Jurkat, Clone E6-1 (cell line): ENCODE measurements at places on chromosomes 6 and 20.

- DNase-seq = no peak
Measured at GRCh38 chr6:9398071-9398766, 962.9 kb upstream of the SLC35B3 start.

DNA sequence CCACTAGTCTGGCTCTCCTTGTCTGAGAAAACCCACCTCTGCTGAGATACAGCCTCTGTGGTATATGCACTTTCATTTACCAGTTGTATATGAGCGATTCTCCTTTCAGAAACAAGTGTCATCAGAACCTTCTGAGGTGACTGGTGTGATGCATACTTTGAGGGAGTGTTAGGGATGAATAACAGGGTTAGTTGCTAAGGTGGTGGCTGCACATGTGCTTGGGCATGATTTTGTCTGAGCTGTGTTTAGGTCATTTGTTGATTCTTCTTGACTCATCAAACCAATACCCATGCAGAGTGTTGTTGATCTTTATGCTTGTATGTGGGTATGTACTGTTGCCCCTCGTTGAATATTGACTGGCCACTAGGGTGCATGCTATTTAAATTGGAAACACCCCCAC lies 25.7 kb downstream of the DTD1 start:
- no peak for DNase-seq

DNA sequence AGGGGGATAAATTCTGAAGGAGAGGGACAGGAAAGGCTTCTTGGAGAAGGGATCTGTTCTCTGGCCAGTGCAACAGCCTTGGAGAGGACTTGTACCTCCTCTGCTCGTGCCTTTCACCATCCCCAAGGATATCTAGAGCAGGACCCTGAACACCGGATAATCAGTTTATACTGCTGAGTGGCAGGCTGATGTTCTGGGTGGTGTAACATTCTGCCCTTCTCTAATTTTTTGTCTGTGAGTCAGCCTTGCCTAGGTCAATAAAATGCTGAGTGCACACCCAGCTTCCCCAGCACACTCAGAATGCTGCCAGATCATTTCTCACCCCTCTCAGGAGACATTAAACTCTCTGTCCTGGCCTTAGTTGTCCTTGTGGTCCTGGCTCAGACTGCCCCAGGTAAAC lies at the start of gene DEFB115:
DEFB115 (plus strand) TSS at position 301 of the 400 bp plus-strand sequence; CDS start at position 301, 0 bp downstream.
- DNase-seq = no peak

DNA sequence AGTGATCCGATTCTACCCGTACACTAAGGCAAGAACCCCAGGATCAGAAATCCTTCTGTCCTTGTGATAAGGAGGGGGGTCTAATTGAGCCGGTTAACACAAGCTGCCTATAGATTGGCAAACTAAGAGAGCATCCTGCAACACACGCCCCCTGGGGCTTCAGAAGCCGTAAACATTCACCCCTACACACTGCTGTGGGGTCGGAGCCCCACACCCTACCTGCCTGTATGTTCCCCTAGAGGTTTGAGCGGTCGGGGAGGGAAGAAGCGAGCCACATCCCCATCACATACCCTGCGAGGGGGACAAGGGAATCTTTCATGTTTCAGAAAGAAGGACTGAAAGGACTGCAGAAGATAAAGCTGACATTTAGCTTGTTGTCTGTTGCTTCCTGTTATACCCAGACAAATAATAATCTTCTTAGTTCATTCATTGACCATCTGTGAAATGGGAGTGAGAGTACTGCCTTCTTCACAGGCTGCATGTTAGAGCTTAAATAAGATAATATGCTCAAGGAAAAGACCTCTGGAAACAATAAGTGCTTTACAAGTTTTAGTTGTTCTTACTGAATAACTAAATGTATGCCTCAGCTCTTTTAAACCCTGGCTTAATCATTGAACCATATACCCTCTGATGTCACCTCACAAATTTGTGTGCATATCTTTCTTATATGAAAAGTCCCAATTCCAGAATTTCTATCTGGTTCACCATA lies 74.2 kb upstream of the RNF217 start:
- no peak for DNase-seq

GRCh38 chr6:92072387-92072786 lies 1347.0 kb downstream of the EPHA7 start:
- no peak for DNase-seq

- DNase-seq = no peak
Measured at GRCh38 chr20:62618611-62619529, 23.4 kb upstream of the SLCO4A1 start.

DNA sequence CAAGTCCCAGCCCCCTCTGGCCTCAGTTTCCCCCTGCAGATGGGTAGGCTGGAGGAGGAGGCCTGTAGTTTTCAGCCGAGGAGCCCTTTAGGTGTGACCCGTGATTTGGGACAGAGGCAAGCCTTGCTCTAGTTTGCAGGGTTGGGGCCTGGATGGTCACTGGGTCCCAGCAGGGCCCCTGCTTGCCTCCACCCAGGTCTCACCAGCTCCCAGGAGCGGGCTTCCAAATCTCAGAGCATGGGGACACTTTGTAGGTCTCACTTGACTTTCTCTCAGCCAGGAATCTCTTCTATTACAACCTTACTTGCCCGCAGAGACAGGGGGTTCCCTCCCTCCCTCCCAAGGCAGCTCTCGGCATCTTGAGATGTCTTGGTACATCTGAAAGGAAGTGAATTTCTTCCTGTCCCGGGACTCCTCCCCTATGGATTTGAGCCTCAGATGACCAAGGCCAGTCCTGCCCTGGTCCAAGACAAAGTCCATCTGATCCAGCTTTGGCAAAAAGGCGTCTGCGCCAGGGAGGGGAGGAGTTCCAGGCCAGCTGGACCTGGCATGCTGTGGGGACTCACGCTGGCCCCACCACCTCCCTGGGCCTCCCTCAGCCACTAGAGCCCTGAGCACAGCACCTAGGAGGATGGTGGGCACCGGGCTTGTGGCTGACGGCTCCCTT lies 47.4 kb downstream of the SRC start:
- no peak for DNase-seq

DNA sequence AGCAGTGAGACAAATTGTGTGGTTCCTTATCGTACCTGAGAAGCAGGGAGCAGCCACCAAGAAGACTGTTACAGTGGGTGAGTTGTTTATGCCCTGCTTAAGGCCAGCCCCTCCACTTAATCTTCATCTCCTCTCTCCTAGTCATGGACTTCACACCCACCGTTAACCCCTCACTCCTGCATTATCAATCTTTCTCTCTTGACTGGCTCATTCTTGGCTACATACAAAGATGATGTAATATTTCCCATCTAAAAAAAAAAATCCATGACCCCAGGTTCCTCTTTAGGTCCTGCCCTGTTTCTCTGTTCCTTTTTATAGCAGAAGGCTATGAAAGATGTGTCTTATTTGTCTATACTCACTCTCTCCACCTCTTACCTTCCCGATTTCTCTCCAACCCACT lies 72.4 kb downstream of the SHLD1 start:
- DNase-seq = no peak

DNA sequence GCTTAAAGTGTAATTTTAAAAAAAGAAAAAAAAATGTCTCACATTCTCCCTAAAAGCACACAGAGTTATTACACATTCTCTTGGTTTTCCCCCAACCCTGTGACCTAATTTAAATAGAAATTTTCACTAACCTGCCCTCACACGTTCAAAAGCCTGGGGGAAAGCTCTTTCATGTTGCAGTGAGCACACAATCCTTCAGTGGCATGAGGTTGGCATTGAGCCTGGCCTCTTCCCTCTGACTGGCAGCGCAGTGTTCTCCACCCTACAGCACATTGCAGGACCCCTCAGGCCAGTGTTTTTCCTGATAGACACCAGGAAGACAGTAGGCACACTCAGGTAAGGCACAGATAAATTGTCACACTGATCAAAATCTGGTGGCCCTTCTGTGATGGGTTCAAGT lies 34.1 kb downstream of the TNFRSF21 start:
- DNase-seq = no peak

DNA sequence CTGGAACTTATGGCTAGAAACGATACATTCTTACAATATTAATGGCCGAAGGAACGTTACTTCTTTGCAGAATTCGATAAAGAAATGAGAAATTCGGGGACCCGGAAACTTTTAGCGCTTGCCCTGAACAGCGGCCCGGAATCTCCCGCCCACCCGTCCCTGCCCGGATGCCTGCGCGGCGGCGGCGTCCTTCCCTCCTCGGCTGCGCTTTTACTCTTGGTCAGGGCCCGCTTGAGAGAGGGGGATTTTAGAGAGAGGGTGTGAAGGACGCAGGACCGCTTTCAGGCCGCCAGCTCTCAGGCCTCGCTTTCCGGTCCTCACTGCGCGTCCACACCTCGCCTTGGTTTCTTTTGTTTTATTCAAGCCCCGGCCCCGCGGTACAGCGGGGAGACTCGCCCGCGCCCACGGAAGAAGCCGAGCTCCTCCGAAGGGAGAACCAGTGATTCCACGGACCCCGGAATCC lies 243.7 kb downstream of the ARID1B start:
- DNase-seq = peak; percentile 28

DNA sequence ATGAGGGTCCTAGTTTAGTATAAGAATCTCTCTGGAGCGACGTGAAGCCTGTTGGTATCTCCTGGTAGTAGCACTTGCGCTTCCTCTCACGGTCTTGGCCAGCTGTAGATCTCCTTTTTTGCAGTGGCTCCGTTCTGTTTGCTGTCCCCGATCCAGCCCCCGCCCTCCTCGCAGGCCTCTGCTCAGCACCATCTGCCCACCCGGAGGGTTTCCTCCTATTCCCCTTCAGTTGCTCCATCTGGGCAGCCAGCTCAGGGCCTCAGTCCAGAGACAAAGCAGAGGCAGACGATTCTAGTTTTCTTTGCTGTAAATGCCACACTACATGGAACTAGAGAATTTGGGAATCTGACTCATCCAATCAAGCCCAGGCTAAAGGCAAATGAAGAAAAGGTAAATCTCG lies 126.6 kb downstream of the TIAM2 start:
- DNase-seq = no peak

GRCh38 chr6:101799531-101799930 lies 406.0 kb downstream of the GRIK2 start:
- DNase-seq = no peak

DNA sequence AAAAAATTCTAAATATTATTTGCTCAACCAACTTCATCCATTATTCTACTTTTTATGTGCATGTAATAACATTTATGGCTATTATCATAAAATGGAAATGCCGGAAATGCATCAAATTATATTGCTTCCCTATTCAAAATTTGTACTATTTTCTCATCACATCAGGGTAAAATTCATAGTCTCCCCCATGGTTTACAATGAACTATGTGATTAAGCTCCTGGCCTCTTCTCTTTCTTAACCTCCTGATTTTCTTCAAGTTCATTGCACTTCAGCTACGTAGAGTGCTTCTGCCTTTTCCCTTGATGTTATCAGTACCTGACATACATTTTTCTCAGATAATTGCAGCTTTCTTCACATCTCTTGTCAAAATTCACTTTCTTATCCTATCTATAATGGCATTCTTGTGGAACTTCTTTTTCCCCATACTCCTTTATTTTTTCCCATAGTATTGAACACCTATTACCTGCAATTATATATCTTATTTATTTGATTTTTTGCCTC lies 699.1 kb upstream of the ADGRB3 start:
- no peak for DNase-seq

DNA sequence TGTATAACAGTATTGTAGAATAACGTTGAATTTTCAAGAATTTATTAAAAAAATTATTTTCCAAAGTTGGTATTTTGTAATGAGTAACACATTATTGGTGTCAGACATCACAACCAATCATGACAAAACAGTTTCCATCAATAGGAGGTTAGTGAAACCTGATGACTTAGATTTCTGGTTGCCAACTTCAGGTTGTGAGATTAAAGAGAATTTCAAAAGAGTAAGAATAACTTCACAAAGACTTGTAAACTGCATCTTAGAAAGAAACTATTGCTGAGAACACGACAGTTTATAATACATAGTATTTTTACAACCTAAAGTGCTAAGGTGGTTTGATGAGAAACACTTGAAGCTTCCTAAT lies 159.2 kb upstream of the ARG1 start:
- no peak for DNase-seq
